Posterior vena cava (tissue), 2 donors: ENCODE measurements at places on chromosomes 12 and 14. TPM values are rescaled to one million over a fixed set of nuclear protein-coding genes. Genes with fewer than 3 reads are reported as not detected.

The REM2 gene
- total RNA-seq = 0.43 TPM

The NINJ2 gene
- total RNA-seq = 5.6 TPM

The ARL1 gene
- 121 TPM for total RNA-seq

- DNase-seq = no peak
These were observed 130.7 kb downstream of the TMTC2 start for GRCh38 chr12:82817368-82817767.

DNA sequence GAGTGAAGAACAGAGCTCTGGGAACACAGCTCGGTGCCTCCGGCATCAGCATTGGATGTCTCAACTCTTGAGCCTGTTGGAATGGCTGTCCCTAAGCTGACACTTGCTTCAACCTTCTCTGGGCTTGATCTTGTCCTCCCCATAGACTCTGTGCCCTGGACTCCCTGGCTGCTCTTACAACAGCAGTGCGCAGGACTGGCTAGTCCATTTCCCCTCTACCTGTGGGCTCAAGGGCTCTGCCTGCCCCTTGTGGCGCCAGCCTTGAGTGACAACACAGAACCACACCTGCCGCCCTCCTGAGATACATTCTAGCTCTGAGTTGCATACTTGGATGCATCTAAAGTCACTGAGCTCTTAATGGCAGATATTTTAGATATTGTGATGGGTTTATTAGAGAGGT lies 6.2 kb downstream of the CRADD start:
- no peak for DNase-seq

DNA sequence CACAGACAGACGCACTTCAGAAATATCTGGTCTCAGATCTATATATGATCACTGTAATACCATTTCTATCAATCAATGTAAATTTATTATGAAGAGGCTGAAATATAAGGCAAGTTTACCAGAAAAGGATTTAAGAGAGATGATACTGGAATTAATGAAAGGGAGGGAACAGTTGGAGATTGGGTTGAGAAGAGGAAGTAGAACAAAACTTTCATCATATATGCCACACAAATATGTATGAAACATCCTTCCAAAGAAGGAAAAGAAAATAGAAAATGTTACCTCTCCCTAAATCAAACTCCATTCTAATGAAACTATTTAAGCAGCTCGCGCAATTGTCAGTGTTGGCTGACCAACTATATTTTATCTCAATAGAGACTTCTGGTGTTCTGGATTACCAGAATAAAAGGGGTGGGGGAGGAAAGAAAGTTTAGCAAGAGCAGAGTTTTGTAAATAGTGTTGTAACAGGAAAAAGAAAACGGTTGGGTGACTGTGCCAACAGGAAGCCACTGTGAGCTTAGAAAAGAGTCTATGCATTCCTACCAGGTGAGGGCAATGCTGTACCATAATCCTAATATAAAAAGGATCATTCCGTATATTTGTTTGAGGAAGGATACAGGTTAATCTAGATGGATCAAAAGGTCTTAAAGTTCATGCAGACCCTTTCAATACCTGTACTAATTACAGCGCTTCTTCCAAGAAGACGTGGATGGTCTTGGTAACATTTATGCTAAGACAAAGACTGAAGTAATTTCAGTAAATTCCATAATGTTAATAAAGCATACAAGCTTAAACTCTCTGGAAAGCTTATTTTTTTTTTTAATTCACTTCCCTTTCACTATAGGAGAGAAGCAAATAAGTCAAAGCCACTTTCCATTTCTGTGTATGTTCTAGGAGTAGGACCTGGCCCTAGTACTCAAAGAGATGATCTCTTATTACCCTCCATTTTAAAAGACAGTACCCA lies 14.5 kb upstream of the LLPH start:
- DNase-seq = no peak

GRCh38 chr14:74392616-74393570 lies 33.1 kb downstream of the SYNDIG1L start:
- DNase-seq = no peak

DNA sequence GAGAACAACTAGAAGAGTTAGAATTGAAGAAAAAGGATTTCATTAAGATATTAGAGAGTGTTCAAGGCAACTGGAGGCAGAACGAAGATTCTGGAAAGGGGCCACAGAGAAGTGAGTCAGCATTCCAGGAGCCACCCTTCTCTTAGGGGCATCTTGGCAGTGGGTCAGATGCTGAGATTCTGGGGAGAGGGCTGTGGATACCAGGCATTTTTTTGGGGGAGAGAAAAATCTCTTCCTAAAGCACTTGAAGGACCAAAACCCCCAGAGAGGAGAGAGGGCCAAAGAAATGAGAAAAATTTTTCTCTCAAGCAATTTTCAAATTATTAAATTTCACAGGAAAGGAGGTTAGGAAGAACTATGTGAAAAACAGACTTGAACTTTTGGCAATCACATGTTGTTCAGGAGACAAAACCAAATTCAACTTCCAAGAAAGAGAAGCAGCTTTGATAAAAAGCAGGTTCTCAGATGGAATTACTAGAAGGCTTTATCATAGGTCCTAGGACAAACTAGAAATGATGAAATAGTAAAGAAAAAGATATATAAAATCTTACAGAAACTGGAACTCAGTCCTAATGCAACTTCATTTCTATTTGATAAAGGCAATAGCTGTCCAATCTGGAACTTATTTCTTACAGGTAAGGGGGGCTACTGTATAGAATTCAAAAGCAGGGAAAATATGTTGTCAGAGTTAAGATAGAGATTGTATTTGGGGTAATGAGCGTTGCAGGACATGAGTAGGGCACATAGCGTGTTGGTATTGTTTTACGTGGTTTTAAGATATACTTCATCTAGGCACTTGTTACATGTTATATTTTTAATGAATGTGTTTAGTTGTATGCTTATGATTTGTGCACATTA lies 1.1 kb upstream of the CLEC2D start:
- DNase-seq = no peak

DNA sequence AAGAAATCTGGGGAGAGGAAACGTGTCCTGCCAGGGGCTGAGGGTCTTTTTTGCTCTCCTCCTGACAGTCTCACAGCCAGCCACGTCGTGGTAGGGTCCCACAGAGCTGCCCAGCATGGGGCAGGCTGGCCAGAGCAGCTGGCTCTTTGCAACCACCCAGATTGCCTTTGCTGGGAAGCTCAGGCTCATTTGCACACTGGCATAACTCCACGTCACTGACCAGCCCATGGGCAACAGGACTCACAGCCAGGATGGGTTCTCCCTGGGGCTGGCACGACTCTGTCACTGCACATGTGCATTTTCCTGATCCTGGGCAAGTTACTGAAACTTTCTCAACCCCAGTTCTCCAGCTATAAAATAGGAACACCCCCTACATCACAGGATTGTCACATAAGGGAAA lies 242.2 kb downstream of the DPF3 start:
- no peak for DNase-seq

DNA sequence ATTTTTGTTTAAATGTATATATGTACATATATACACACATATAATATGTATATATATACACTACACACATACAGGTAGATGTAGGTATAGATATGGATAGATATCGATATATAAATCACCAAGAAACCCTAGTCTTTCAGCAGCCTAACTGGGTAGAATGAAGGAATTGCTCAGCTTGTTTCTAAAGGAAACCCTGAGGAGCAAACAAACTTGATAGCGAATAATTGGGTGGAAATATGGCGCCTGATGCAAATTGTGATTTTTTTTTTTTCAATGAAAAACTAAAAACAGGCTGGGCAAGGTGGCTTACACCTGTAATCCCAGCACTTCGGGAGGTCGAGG lies 254 bp upstream of the CCDC177 start:
- DNase-seq = no peak

GRCh38 chr12:25557830-25558436 lies 4.8 kb upstream of the LMNTD1 start:
- no peak for DNase-seq

DNA sequence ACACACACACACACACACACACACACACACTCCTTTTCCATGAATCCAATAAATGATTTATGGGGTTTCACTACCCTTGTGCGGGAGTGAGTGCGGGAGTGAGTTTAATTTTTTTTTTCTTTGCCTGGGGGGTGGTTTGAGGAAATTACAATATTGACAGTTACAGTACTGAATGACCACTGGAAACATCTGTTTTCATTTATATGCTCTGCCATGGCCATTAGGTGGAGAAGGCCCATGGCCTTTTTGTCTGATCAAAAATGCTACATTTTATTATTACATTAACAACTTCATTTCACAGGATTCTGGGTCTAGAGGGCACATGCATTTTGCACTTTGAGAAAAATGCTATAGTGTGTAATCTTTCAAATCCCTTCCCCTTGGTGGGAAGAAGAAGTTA lies 5.9 kb downstream of the TBX3 start:
- no peak for DNase-seq

GRCh38 chr14:104345621-104346462 lies 207.5 kb downstream of the KIF26A start:
- DNase-seq = no peak

DNA sequence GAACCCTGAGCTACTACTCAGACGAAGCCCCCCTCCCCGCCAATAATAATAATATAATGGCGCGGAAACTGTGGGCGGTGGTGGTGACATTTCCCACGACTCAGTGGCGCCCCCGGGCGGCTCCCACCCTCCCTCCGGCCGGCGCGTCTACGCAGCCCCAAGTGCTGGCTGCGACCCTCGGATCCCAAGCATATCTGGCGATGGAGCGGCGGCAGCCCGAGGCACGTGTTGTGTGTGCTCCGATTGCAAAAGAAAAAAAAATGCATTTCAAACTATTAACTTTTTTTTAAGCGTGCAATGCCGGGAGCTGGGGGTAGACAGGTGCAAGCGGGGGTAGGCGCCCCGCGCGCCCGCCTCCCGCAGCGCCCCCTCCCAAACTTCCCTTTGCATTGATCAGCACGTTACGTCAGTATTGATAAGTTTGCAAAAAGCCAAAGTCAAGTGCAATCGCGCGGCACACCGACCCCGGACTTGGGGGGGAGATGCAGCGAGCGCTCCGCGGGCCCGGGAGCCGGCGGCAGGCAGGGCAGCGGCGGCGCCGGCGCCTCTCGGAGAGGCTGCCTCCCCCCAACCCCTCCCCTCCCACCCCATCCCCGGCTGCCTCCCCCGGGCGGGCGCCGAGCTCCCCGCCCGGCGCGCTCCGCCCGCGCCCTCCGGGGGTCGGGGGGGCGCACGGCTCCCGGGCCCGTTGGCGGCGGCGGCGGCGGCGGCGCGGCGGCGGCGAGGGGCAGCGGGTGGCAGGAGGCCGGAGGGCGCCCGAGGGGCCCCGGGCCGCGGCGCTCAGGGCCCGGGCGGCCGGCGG lies 113.1 kb upstream of the MYL2 start:
- no peak for DNase-seq

DNA sequence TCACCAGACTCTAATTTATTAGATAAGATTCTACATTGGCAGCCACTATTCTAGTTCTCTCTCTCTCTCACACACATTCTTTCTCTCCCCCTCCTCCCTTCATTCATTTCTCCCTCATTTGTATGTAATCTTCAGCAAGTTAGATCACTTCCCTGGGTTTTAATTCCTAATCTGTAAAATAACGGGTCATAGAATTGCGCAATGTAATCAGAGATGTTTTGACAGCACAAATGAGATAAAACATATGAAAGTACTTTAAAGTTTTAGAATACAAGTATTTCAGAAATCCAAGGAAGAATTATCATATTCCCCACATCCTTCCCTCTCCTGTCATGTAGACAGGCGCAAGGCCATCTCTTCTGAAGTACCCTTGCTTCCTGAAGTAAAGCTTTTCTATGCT lies 21.7 kb downstream of the STYK1 start:
- no peak for DNase-seq

- peak; percentile 74 for DNase-seq
These were observed 51.0 kb downstream of the SSH1 start for GRCh38 chr12:108806346-108806745.

DNA sequence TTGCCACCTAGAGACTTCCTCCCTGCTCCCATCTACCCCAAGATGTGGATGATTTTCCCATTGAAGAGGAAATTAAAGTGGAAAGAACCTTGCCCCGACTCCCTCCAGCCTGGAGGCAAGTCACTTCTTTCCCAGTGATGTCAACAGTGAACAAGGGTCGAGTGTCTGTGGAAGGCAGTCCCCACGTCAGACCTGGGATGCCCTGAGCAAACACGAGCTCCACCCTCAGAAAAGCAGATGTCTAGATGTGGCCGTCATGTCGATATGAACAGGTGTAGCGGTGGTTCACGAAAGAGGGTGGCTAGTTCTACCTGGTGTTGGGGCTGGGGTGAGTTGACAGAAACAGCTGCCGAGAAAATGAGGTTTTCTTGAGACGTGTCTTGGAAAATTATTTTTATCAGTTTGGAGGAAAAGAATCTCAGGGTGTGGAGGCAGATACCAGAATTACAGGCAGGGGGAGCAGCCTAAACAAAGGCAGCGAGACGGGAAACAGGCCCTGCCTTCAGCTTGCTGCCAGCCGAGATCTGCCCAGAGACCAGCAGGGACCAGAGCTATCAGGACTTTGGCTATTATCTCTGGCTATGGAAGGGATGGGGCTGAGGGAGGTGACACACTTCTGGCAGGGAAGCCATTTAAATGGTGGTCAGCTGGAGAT lies 25.9 kb downstream of the SYNDIG1L start:
- peak; percentile 24 for DNase-seq

DNA sequence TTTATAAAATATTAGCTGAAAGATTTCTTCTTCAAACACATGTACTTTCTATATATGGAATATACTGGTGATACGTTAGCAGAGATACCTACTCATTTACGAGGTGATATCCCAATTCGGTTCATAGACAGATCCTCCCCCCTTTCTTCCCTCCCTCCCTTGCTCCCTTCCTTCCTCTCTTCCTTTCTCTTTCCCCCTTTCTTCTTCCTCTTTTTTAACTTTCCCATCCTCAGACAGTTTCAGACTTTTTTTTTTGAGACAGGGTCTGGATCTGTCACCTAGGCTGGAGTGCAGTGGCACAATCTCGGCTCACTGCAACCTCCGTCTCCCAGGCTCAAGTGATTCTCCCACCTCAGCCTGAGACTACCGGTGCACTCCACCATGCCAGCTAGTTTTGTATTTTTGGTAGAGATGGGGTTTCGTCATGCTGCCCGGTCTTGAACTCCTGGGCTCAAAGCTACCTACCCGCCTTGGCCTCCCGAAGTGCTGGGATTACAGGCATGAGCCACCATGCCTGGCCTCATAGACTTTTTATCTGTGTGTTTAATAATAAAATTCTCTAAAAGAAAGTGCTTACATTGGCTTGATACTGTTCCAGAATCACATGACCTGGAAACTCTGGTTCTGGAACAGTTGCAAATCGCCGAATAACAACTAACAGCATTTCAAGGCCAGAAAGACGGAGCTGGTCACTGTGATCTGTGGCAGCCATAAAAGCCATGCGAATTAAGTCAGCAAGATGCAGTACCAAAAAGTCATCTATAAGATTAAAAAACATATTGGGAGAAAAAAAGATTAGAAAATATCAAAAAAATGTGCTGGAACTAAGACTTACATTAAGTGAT lies 99.2 kb downstream of the HEATR5A start:
- no peak for DNase-seq
